ENCODE measurements at places on chromosomes 12 and 14. TPM values are rescaled to one million over a fixed set of nuclear protein-coding genes. Genes with fewer than 3 reads are reported as not detected.

The TMEM119 gene
- 0.54 TPM for total RNA-seq

The DACT1 gene
- 2.4 TPM for total RNA-seq

The CD163 gene
- 72.0 TPM for total RNA-seq

The BDKRB2 gene
- total RNA-seq, result 1.2 TPM

The XRCC3 gene
- 2.6 TPM for total RNA-seq

The ANG gene
- total RNA-seq, result 5.3 TPM

The TAS2R13 gene
- total RNA-seq, result 0.27 TPM

The OAS1 gene
- total RNA-seq, result 4.6 TPM

The NACA gene
- 449 TPM for total RNA-seq

The OR4E2 gene
- total RNA-seq, result not detected

The GLIPR1L1 gene
- not detected for total RNA-seq

The CCDC196 gene
- total RNA-seq, result not detected

The SLC17A8 gene
- total RNA-seq, result not detected

The CKAP4 gene
- 35.0 TPM for total RNA-seq

The LAG3 gene
- total RNA-seq, result 0.22 TPM

The PMEL gene
- 0.83 TPM for total RNA-seq

The ACSS3 gene
- 25.8 TPM for total RNA-seq

The HOXC4 gene
- total RNA-seq, result not detected

The NINJ2 gene
- total RNA-seq, result 12.6 TPM

The SLC8A3 gene
- total RNA-seq, result 0.16 TPM

The SDSL gene
- total RNA-seq, result 6.3 TPM

The GALNT4 gene
- total RNA-seq, result 2.2 TPM

The PROX2 gene
- not detected for total RNA-seq

The ZBTB39 gene
- total RNA-seq, result 3.0 TPM

The PTCSC3 gene
- total RNA-seq, result not detected

The LRRIQ1 gene
- total RNA-seq, result 0.22 TPM

The ADAM21 gene
- 0.48 TPM for total RNA-seq

The HVCN1 gene
- total RNA-seq, result 11.9 TPM

The ARHGEF25 gene
- 14.3 TPM for total RNA-seq

The WNT5B gene
- 3.2 TPM for total RNA-seq

The SMOC1 gene
- total RNA-seq, result 1.8 TPM

The RNASE3 gene
- not detected for total RNA-seq

The NANOG gene
- total RNA-seq, result not detected

The GPRC5D gene
- not detected for total RNA-seq

The LMNTD1 gene
- total RNA-seq, result not detected

The METAP2 gene
- total RNA-seq, result 51.4 TPM

The TGM1 gene
- total RNA-seq, result 1.1 TPM

Measured in Right ventricle myocardium superior (tissue), 1 donor.